ENCODE measurements at places on chromosomes 5 and 9.
A peak's percentile ranks its signal among the peaks of the same experiment; 100 is the strongest.

GRCh38 chr9:37436540-37436939 is 14.0 kb downstream of the GRHPR start:
- no peak for DNase-seq

- no peak for DNase-seq
Observed at GRCh38 chr5:42985129-42986037, 54.7 kb downstream of the ANXA2R start.

- peak; percentile 69 for DNase-seq
Observed at GRCh38 chr5:83306572-83307241, 164.8 kb upstream of the VCAN start.

- no peak for DNase-seq
Observed at GRCh38 chr9:99593610-99594009, 228.1 kb upstream of the NR4A3 start.
